ENCODE measurements at places on chromosomes 7 and 10.

- no peak for DNase-seq
These were observed 12.0 kb upstream of the KLHL7 start for GRCh38 chr7:23093546-23093945.

DNA sequence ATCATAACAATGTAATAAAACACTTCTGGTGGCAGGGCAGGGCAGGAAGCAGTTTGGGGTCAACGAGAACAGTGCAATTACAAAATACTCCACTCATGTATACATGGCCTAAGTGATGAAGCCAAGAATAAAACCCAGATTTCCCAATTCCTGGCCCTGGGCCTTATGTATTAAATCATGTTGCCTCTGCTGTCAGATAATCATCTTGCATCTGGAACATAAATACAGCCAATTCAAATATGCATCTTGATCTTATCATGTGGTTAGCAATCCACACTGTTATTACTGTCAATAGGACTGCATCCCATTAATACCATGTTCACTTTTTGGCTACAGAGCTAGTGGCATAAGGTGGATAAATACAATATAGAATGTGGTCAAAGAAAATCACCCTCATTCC, 186.5 kb upstream of the SLC25A13 start:
- no peak for DNase-seq

DNA sequence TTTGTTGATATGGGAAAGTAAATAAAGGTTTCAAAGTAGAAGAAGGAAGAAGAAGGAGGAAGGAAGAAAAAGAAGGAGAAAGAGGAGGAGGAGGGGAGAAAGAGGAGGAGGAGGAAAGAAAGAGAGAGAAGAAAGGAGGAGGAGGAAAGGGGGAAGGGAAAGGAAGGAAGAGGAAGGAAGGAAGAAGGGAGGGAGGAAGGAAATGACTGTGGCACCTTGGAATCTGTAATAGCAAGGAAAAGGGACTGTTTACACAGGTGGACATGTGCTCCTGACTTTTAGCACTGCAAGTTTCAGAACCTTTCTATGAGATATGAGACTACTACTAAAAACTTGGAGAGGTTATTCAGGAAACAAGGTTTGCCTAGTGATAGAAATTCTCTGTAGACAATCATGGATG, 153.2 kb downstream of the BTAF1 start:
- no peak for DNase-seq

GRCh38 chr7:118169146-118169545, 14.8 kb upstream of the LSM8 start:
- no peak for DNase-seq
